Ascending aorta (tissue), 2 donors: ENCODE measurements at places on chromosomes 6 and 20. TPM values are rescaled to one million over a fixed set of nuclear protein-coding genes. Genes with fewer than 3 reads are reported as not detected.

GRCh38 chr20:63980317-63980805 lies 571 bp upstream of the PRPF6 start:
- peaks cover 26% of the 10 kb centered on the region for H3K4me1 ChIP-seq
- peak overlapping the region; percentile 81 for H3K27ac ChIP-seq
- peak overlapping the region; percentile 83 for H3K4me3 ChIP-seq
- peaks cover 22% of the 10 kb centered on the region for H3K36me3 ChIP-seq
- no peak for DNase-seq

- DNase-seq: no peak
- no peak overlapping the region for H3K27ac ChIP-seq
- H3K4me3 ChIP-seq: no peak overlapping the region
- no peaks in the 10 kb centered on the region for H3K27me3 ChIP-seq
Observed at GRCh38 chr6:32697031-32697430, 30.6 kb upstream of the HLA-DQB1 start.

DNA sequence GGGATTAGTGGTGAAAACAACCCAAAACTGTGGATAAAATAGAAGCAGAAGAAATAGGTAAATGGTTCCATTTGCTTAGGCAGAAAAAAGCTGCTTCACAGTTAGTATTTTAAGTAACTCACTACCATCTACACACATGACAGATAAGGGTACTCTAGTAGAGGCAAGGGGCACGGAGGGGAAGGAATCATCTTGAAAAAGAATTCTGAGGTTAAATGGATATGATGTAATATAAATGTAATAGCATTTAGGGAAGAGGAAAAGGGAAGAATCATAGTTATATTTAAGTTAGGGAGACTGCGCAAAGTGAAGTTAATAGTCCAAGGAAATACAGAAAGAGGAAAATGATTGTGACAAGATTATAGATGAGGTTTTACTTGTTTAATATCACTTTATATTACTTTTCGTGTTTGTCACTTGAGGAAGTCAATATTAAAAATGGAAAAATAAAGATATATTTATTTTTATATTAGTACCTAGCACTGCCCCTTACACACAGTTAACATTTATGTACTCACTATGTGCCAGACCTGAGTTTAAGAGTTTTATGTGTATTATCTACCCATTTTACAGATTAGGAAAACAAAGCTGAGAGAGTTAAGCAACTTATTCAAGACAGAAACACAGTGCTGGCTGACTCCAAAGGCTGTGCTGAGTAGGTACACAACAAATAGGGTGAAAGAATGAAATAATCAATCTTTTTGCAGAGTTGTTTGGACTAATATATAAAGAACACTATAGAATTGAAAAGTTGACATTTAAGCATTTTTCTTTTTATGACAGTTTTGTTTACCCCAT lies 128.1 kb downstream of the REV3L start:
- H3K27me3 ChIP-seq: no peaks in the 10 kb centered on the region
- H3K4me3 ChIP-seq: no peak overlapping the region
- no peak for DNase-seq
- H3K4me1 ChIP-seq: no peaks in the 10 kb centered on the region
- H3K27ac ChIP-seq: peak overlapping the region; percentile 36

- no peak overlapping the region for H3K4me3 ChIP-seq
- DNase-seq: no peak
- no peaks in the 10 kb centered on the region for H3K27me3 ChIP-seq
- H3K27ac ChIP-seq: no peak overlapping the region
Observed at GRCh38 chr6:55379895-55380294, 52.6 kb downstream of the GFRAL start.

DNA sequence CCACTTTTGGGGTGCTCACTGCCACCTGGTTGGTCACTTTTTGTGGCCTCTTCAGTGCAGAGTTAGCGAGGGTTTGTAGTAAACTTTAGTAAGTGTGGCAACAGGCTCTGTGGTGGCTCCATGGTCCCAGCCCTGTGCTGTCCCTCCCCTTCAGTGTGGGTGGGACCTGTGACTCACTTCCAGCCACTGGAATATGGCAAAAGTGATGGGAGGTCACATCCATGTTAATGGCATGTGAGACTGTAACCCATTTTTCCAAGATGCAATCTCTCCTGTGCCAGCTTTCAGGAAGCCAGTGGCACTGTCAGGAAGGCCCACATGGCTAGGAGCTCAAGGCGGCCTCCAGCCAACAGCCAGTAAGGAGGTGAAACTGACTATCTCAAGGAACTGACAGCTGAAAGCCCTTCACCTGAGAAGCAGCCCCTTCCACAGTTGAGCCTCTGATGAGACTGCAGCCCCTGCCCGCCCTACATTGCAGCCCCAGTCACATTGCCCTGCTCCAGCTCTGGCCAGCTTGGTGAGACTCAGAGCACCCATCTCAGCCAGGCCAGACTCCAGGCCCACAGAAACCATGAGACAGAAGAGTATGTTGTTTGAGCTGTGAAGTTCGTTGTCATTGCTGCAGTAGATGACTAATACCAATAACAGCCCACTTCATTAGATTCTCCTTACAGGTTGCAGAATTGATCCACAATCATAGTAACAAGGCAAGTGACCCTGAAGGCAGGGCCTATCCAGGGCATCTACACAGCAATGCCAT lies 13.1 kb upstream of the CST7 start:
- no peaks in the 10 kb centered on the region for H3K27me3 ChIP-seq
- H3K27ac ChIP-seq: no peak overlapping the region
- H3K4me1 ChIP-seq: no peaks in the 10 kb centered on the region
- no peaks in the 10 kb centered on the region for H3K36me3 ChIP-seq
- DNase-seq: no peak

DNA sequence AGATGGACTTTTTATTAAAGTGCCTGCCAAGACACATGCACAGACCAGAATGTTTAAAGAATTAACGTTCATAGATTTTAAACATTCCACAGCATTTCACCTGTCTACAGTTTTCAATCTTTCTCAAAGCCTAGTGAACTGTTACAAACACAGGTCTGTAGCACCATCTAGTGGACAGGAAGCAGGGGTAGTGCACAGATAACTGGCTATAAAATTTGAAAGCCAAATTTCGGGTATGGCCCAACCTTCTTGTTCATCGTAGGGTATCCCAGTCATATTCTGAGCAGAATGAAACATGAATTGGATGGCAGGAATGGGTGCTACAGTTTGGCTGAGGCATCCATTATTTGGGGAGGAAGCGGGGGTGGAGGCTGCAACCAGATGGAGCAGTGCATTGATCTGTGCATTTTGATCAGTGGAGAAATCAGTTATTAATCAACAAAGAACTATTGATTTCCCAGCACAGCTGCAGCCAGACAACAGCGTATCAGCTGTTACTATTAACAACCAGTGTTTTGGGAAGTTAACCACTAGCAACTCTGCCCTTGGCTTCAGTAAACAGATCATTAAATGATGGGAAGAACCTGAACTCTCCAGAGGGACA lies 56.1 kb upstream of the B3GAT2 start:
- no peaks in the 10 kb centered on the region for H3K4me1 ChIP-seq
- H3K36me3 ChIP-seq: no peaks in the 10 kb centered on the region
- no peak for DNase-seq
- no peaks in the 10 kb centered on the region for H3K27me3 ChIP-seq
- no peak overlapping the region for H3K27ac ChIP-seq

GRCh38 chr6:51541847-51542246 lies 545.6 kb downstream of the PKHD1 start:
- no peak overlapping the region for H3K27ac ChIP-seq
- no peak overlapping the region for H3K4me3 ChIP-seq
- no peak for DNase-seq
- H3K36me3 ChIP-seq: no peaks in the 10 kb centered on the region
- H3K27me3 ChIP-seq: no peaks in the 10 kb centered on the region

DNA sequence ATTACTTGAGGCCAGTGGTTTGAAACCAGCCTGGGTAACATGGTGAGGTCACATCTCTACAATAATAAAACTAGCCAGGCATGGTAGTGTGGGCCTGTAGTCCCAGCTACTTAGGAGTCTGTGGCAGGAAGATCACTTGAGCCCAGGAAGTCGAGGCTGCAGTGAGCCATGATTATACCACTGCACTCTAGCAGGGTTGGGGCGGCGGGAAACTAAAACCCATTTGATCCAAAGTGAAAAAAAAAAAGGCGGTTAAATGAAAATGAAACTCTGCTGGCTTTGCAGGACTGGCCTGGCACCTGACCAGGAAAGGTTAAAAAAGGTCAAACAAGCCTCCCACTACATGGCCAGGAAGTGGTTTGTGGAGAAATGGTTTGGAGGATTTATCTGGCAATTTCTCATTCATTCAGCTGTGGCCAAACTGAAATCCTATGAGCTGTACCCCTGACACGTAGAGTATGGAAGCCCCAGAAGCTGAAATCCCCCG lies 36.6 kb downstream of the MTRES1 start:
- no peak overlapping the region for H3K4me3 ChIP-seq
- no peaks in the 10 kb centered on the region for H3K36me3 ChIP-seq
- no peak for DNase-seq
- no peaks in the 10 kb centered on the region for H3K4me1 ChIP-seq

Gene TSPO2
- total RNA-seq: not detected

Gene BPIFB2
- total RNA-seq: not detected

Gene HLA-DOA
- total RNA-seq: 358 TPM

Gene C20orf141
- not detected for total RNA-seq

Gene MOG
- not detected for total RNA-seq

Gene CRISP3
- not detected for total RNA-seq
